ENCODE measurements at places on chromosomes 7 and 10.

DNA sequence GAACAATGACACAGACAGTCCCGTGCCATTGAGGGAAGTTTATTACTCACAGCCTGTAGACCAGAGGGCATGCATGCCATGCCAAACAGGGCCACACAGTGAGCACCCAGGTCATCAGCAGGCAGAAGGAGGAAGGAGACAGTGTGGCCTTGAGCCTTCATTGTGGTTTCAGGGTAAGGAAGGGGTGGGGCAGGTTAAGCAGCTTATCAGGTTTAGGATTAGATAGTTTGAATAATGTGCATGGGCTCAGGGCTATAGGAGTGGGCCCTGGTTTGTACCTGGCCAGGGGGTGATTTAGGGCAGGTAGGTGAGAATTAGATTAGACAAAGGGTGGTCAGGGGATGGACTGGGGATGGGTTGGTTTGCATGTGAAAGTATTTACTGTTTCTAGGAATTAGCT, 67.9 kb downstream of the ADCY1 start:
- DNase-seq: no peak

DNA sequence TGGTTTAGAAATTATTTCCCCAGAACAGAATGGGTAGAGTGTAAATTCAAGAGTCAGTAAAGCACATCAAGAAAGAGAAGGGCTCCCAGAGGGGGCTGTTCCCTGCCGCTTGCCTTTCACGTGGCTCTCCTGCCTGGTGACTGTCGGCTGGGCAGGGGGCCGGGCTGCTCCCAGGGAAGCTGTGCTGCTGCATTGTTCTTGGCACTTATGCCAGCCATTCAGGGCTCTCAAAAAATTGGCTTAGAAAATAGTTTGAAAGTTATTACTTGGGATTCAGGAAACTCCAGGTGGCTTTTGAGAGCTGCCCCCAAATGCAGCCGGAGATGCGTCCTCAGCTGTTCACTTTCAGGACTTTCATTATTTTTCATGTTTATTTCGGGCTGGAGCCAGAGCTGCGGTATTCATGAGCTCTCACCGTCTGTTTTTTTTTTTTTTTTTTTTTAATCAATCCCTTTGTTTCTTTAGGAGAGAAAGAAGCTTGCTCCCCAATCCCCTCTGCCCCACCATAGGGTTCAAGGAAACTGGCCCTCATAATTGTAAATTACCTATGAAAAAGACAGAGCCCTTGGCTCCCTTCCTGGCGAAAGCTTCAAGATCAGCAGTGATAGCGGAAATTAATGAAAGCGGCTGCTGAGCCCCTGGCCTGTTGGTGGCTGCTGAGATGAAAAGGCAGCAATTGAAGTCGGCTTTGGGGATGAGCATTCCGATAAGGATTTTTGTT, 94.1 kb downstream of the SORCS3 start:
- no peak for DNase-seq

- DNase-seq: no peak
Observed at GRCh38 chr10:112967200-112967599, 17.2 kb downstream of the TCF7L2 start.

GRCh38 chr7:84633-85020, 107.7 kb upstream of the FAM20C start:
- no peak for DNase-seq

- no peak for DNase-seq
Observed at GRCh38 chr7:13028825-13029099, 341.3 kb downstream of the ARL4A start.

DNA sequence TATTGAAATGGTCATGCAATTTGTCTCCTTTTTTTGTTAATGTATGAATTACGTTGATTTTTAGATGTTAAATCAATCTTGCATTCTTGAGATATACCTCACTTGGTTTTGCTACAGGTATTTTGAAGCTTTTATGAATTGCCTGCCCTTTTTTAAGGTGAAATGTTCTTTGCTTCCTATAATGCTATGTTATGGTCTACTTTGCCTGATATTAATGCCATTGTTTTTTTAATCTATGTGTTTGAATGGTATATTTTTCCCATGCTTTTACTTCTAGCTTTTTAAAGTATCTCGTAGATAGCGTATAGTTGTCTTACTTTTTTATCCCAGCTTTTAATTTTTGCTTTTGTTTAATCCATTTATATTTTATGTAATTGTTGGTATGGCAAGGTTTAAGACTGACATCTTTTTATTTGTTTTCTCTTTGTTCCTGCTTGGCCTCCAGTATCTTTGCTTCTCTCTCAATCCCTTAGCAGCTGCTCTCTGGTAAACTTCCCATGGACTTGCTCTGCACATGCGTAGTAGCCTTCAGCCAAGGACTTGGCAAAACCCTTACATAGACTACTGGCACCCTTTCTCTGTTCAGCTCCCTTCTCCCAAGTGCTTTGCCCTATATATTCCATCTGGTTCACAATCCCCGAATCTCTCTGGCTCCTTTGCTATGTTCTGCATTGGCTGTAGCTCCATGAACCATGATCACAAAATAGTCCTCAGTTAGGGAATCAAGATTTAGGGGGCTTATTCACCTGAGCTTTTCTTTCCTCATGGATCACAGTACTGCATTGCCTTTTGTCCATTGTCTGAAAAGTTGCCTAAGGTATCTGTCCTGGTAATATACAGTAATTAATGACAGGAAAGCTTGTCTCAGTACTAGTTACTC, 8.4 kb downstream of the TRIM24 start:
- DNase-seq: no peak

- DNase-seq: no peak
Observed at GRCh38 chr10:62745581-62745980, 58.9 kb upstream of the ADO start.

DNA sequence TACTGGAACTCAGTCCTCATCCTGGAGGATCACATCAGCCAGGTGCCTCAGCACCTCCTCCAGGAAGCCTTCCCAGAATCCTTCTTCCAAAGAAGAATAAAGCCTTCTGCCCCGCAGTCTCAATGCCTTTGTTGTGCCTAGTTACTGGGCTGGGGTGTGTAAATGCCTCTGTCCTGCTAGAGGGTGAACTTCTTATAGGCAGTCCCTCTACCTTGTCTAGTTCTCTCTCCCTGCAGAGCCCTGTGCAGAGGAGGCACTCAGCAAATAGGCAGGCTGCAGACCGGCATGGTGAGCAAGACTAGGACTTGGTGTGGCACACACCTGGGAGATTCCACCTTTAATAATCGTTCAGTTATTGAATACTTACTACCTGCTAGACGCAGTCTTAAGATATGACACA, 104.7 kb upstream of the PCBD1 start:
- DNase-seq: no peak

DNA sequence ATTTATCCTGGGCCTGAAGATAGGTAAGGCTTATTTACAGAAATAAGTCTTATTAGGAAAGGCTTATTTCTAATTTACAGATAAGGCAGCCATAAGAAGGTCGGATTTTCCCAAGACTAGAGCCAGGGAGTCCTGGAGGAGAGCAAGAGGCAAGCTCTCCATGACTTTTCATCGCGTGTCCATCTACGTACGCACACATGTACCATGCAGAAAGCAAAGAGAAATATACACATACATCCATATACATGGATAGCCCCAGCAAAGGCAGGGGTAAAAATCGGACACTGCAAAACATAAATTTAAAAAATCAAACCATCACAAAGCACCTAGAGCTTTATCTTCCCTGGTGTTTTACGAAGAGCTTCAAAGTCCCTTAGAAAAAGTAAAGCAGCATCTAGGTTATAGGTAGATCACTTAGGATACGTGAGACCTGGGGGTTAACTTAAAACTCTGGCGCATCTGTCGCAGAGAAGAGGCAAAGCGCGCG, 25.8 kb upstream of the ZRANB1 start:
- DNase-seq: no peak

DNA sequence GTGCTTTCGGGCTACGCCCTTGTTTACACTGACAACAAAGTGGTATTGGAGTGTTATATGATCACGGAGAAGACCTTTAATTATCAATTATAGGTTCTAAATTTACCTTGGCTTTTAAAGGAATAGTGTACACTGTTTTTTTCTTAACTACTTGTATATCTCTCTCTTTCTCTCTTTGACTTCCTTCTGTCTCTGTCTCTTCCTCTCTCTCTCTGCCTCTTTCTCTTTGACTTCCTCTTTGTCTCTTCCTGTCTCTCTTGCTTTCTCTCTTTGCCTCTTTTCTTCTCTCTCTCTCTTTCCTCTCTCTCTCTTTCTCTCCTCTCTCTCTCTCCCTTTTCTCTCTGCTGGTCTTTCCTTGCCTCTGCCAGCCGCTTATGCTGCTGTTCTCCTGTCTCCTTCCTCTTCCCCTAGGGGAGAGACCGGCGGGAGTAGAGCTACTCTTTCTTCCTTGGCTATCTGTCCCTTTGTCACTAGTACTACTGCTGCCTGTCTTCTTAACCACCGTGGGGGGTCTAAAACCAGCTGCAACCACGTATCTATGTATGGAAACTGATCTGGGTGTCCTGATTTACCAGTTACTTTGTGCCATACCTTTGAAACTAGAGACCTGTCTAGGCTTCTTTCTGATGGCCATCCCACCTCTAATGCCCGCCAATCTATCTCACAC, 36.9 kb upstream of the GSDME start:
- DNase-seq: no peak

DNA sequence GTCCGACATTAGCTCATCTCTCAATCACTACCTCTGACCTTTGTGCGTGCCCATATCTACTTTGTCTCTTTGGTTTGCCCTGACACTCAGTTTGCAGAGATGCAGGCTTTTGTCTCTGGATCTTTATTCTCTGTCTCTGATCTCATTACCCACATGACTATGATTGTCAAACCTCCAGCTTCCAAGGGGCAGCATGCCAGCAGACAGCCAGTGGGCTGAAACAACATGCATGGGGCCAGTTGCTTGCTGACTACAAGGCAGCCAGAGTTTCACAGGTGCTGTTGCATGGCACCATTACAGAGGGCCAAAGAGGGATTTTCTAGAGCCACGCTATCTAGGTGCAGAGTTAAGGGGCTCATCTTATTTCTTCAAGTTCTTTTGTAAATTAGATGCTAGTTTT, 146.2 kb downstream of the SPAG6 start:
- DNase-seq: no peak

- no peak for DNase-seq
Observed at GRCh38 chr7:77426521-77427051, 10.4 kb upstream of the GSAP start.

DNA sequence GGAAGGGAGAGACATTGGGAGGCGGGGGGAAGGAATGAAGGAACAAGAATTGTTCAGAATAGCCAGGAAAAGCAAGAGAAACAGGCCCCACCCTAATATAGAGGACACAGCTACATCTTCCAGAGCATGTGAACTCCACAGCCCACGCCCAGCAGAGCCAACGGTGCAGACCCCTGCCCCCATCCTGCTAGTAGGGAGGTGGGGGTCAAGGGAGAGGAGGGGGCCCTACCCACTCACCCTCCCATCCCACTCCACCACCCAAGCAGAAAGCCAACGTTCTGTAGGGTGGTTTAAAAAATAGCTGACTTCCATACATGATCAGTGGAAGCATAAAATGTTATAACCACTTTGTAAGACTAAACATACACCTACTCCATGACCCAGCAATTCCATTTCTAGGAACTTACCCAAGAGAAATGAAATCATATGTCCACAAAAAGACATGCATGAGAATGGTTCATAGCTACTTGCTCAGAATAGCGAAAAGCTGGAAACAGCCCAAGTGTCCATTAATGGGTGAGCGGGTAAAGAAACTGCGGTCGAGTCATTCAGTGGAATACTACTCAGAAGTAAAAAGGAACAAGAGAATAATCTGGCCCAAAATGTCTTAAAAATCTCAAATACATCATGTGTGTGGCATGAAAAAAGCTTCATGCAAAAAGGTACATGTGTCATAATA, 31.8 kb downstream of the CTBP2 start:
- DNase-seq: no peak

GRCh38 chr10:110852255-110852896, 19.4 kb upstream of the PDCD4 start:
- DNase-seq: peak; percentile 8

DNA sequence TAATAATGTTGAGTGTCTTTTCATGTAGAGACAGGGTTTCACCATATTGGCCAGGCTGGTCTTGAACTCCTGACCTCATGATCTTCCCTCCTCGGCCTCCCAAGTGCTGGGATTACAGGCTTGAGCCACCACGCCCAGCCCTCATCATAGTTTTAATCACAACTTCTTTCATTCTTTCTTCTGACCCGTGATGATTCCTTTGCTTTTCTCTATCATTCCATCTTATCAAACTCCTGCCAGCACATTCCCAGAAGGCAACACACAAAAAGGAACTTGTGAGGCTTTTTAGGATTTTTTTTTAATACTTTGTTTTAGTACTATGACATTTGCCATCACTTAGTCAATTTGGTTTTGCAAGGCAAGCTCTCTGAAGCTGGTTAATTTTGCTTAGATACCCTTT, 77.5 kb upstream of the MEOX2 start:
- DNase-seq: no peak

DNA sequence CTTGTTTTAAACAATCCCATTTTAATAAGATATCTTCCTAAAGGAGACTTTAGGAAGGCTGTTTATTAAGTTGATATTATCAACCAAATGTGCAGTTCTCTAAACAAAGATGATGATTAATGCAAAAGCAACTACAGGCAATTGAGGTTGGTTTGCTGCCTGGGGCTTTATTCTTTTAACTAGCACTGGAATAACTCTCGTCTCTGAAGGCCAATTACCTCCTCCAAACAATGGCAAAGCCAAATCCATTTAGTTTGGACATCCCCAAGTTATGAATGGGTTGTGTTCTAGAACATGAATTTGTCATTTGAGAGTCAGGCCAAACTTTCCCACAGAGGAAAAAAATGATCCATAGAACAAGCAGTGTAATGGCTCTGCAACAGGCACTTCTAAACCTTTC, 114.1 kb downstream of the SLC16A9 start:
- DNase-seq: peak; percentile 42

GRCh38 chr7:77199013-77199966, at the start of gene FGL2:
Gene FGL2, minus strand, starts transcription at chr7:77199819. Its CDS starts 26 bp downstream, at chr7:77199793.
- DNase-seq: no peak

- DNase-seq: peak; percentile 6
Observed at GRCh38 chr10:77006836-77007511, 630.6 kb downstream of the KCNMA1 start.

DNA sequence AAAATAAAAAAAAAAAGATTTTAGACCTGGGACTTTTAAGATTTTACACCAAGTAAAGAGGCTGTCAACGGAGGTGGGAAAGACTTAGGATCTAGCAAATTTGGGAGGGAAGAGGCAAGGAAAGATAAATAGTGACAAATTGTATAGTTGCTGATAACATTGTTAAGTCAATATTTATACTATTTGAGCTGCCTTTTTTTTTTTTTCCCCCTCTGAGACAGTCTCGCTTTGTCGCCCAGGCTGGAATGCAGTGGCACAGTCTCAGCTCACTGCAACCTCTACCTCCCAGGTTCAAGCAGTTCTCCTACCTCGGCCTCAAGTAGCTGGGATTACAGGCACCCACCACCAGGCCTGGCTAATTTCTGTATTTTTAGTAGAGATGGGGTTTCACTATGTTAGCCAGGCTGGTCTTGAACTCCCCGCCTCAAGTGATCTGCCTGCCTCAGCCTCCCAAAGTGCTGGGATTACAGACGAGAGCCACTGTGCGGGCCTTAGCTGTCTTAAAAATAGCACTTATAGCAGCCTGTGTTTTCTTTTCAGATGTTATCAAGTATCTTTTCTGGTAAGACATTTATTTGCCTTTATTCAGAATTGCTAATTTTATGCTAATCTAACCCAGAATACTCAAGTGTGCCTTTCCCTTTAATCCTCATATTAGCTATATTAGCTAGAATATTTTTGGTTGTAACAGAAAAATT, 94.5 kb downstream of the MMRN2 start:
- no peak for DNase-seq

Data from COLO829 (cell line).